ENCODE measurements at places on chromosomes 3 and 15.

- DNase-seq, result no peak
Observed at GRCh38 chr15:43406189-43406588, 35.3 kb downstream of the TUBGCP4 start.

GRCh38 chr3:181403876-181404660 is 307.7 kb upstream of the SOX2 start:
- no peak for DNase-seq

DNA sequence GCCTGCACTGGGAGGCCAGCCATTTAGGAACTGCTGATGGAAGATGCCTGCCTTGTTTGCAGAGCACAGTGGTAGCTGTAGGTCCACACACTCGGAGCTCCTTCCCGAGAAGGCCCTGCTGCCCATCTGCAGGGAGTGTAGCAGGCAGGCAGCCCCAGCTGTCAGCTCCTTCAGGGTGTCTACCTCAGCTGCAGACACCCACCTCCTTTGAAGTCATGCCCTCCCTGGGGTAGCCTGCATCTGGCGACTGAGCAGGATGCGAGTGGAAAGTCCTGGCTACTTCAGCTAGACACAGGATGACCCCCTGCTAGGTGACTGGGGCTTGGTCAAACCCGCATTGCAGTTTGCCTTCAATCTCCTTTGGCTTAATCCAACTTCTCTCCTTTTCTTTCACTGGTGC is 93.2 kb upstream of the TLE3 start:
- no peak for DNase-seq

GRCh38 chr15:89002830-89003229 is 85.4 kb upstream of the ABHD2 start:
- no peak for DNase-seq

- DNase-seq, result no peak
Observed at GRCh38 chr15:59595434-59595915, 16.1 kb upstream of the GCNT3 start.

GRCh38 chr15:101326462-101327146 is 31.6 kb upstream of the SNRPA1 start:
- DNase-seq, result no peak

Data from suppressor macrophage treated with lipopolysaccharide for 4 hours (primary cell).